NCI-H446 treated with DMSO at 0.1 percent for 48 hours (cell line): ENCODE measurements at places on chromosomes 13 and 19.

DNA sequence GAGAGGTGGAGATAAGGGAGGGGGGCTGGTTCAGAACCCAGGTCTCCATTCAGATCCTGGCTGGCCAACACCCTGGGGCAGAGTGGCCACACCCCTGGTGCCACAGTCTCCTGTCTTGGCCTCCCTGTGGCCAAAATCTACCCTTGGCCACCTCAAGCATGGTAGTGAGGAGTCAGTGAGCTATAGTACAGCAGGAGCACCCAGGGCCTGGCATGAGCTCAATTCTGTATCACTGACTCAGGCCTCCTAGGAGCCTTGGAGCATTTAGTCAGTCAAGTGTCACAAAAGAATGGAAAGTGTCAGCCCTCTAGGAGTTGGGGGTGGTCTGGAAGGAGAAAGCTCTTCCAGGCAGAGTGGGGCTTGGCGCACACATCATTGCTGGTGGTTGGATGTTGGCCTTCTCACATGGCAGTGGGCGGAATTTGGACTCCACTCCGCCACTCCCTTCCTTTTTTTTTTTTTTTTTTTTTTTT is 6.6 kb upstream of the CD79A start:
- DNase-seq, result no peak

DNA sequence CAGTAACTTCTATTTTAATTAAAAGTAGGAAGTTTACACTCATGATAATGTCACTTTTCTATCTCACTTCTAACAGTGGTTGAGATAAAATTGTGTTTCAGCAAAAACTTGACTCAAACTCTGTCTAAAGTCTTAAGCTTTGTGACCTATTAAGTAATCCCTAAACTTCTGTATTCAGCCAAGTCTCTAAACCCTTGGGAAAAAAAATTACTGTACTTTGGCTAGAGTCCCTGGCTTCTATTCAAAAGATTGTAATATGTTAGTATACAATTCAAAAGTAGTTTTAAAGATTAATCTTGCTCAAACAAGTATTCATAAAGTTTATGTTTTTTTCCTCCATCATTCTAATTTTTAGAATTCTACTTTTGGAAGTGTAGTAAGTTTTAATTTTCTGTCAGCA is 1248.8 kb downstream of the UQCRFS1 start:
- no peak for DNase-seq

DNA sequence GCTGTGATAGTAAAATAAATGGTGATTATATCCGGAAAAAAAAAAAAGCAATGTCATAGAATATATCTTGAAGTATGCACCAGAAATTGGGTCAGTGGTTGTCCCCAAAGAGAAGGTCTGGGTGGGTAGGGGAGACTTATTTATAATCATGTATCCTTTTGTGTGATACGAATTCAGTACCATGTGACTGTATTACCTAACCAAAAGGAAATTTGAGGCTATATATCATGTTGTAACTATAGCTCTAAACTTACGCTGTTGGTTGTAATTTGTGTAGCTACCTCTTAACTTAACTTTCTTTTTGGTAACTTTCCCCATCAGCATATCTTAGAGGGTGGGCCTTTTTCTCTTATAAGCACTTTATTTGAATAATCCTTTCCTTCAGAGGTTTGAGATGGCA is 25.2 kb upstream of the KCTD4 start:
- no peak for DNase-seq

DNA sequence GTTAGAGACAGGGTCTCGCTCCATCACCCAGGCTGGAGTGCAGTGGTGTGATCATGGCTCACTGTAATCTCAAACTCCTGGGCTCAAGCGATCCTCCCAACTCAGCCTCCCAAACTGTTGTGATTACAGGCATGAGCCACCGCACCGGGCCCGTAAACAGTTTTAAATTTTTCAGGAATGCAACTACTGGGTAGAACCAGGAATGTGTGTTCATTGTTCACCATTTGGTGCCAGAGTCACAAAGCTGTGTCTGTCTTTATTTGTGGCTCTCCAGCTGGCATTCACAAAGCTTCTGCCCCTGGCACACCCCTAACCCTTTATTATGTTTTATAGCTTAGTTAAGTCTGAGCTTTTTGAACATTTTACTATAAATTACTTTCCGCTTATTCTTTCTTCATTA is 19.8 kb upstream of the ACP7 start:
- no peak for DNase-seq

DNA sequence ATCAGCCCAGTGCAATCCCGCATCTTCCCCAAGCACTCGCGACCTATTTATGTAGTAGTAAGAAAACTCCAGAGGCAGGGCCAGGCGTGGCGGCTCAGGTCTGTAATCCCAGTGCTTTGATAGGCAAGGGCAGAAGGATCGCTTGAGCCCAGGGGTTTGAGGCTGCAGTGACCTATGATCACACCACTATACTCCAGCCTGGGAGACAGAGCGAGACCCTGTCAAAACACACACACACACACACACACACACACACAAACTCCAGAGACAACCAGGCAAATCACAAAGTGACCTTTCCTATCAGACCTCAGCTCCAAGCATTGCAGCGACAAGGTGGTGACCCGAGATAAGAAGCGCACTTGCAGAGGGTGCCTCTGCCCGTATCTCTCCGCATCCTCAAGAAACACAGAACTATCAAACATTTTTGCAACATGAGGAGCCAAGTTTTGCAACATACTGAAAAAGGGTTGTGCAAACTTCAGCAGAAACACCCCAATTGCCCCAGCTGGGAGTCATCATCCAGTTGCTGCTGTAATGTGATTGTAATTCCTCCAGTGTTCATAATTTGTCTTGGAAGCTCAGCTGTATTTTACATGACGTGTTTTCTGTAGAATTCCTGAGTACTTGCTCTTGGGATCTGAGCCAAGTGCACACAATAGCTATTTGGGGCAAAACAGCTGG is 8.7 kb upstream of the KLF2 start:
- DNase-seq, result no peak
